Frontal cortex (tissue), 4 donors: ENCODE measurements at places on chromosomes 3 and 15. TPM values are rescaled to one million over a fixed set of nuclear protein-coding genes. Genes with fewer than 3 reads are reported as not detected.

The GHRL gene
- total RNA-seq: not detected

The ATP13A5 gene
- total RNA-seq: 0.41 TPM

The WDR49 gene
- 10.6 TPM for total RNA-seq

The CYP19A1 gene
- total RNA-seq: 1.2 TPM

The IREB2 gene
- 67.7 TPM for total RNA-seq

The CCDC14 gene
- total RNA-seq: 83.6 TPM

The TRIM59 gene
- total RNA-seq: 11.0 TPM

The C3orf70 gene
- 30.6 TPM for total RNA-seq

The KY gene
- total RNA-seq: 0.41 TPM

The CCR3 gene
- not detected for total RNA-seq

The SKIC8 gene
- total RNA-seq: 53.0 TPM

The CYP1A1 gene
- 0.41 TPM for total RNA-seq

The NUP210 gene
- 6.5 TPM for total RNA-seq

The ATP6V1A gene
- 257 TPM for total RNA-seq

The GLDN gene
- 2.0 TPM for total RNA-seq

The CLN6 gene
- total RNA-seq: 3.7 TPM

The CDCP1 gene
- 0.41 TPM for total RNA-seq

DNA sequence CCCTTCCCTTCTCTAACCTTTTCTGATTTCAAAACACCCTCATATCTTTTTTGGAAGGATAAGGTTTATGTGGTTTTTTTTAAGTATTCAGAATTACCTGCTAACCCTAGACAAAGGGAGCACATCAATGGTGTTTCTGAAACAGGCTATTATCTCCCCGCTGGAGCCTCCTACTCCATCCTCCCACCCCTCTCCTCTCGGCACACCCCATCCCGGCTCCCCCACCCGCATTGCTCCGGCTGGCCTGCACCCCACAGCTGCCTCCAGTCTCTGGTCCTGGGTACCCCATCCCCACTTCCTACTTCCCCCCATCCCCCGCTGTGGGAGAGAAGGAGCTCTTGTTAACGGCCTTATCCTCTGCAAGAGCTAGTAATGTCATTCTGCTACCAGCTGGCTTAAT is 59.2 kb downstream of the PDIA5 start:
- no peak for DNase-seq

DNA sequence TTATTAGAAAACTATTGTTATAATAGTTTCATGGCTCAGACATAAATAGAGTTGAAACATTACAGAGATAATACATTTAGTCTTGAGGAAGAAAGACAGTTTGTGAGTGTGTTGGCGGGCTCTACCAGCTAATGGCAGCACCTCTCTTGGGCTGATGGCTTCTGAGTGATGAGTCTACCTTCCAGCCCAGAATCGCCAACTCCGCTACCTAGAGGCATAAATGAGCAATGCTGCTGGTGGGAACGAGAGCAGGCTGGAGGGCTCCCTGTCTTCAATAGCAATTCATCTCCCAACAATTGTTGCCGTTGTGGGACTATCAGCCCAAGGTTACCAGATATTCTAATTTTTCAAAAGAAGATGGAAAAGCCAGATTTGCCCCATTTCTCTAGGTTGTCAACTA is 388.7 kb downstream of the FOXP1 start:
- no peak for DNase-seq

- DNase-seq: no peak
Observed at GRCh38 chr3:14920536-14920935, 26.8 kb upstream of the NR2C2 start.

DNA sequence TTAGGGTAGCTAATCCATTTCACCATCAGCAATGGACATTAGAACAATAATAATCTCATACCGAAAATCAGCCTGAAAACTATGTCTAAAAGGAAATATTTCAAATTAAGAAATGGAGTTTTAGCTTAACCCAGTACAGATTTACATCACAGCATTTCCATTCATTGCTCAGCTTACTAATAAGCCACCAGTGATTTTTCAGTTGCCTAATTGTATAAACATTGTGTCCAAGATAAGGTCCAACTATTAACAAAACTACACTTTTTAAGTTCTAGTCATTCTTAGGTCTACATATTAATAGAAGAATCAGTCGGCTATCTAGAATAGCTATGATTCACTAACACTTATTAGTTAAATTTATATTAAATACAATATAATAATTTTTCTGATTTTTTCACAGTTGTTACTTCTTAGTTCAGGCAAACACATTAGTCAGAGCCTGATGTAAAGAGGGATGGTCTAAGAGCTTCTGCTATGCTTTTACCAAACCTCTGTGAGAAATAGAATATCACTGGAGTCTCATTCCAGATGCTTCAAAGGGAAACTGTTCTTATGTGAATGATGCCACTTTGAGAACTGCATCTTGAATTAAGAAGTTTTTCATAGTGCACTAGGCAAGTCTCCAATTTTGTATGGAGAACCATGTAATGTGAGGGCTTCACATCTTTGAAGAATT is 74.1 kb downstream of the CMSS1 start:
- no peak for DNase-seq

GRCh38 chr3:141526709-141527108 is 39.9 kb downstream of the RASA2 start:
- no peak for DNase-seq

GRCh38 chr3:167973046-167973445 is 122.7 kb downstream of the GOLIM4 start:
- no peak for DNase-seq

GRCh38 chr3:132638706-132639105 is 20.9 kb downstream of the ACAD11 start:
- DNase-seq: no peak

DNA sequence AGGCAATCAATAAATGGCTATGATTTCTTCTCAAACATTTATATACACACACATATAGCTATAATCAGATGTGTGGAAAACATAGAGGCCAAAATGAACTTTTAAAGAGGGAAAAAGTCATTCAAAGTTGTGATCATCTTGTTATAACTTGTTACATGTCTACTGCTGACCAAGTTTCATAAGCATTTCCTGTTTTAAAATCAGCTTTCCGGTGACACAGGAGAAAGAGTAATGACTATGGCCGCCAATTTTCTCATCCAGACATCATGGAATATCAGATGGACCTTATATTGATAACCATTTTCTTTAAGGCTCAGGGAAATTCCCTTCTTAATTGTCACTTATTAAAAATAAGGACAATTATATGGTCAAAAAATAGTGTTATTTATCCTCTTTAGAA is 71.7 kb upstream of the AGTR1 start:
- DNase-seq: no peak

GRCh38 chr3:115156046-115156654 is 9.1 kb upstream of the ZBTB20 start:
- DNase-seq: no peak

- peak; percentile 25 for DNase-seq
Observed at GRCh38 chr15:42549032-42549491, 424 bp downstream of the HAUS2 start.

DNA sequence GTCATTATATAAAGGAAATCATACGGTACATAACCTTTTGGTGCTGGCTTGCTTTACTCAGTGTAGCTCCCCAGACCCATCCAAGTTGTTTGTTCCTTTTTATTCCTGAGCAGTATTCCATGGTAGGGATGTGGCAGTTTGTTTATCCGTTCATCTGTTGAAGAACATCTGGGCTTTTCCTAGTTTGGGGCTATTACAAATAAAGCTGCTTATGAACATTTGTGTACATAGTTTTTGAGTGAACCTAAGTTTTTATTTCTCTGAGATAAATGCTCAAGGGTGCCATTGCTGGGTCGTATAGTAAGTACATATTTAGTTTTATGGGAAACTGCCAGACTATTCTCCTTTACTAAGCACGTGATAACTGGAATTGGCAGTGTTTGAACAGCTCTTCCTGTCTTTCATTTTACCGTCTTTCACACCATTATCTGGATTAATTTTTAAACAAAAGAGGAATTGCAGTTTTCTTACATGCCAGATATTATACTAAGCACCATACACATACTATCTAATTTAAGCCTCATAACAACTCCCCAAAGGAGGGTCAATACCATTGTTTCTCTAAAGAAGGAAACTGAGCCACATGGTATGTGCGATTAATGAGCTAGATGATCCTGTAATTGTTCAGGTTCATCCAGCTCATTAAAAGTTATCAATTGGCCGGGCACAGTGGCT is 85.6 kb downstream of the PTPRG start:
- no peak for DNase-seq

GRCh38 chr3:195888311-195888761 is 20.0 kb downstream of the TNK2 start:
- no peak for DNase-seq

DNA sequence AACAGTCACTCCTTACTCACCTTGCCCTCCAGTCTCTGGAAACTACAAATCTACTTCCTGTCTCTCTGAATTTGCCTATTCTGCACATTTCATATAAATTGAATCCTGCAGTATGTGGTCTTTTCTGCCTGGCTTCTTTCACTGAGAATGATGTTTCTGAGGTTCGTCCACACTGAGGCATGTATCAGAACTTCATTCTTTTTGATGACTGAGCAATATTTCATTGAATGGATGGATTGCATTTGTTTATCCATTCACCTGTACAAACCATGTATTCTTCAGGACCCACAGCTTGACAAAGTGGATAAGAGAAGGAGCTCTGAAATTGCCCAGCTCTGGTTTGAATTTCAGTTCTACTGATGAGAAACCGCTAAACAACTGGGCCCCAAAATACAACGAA is 118.9 kb upstream of the ARRDC4 start:
- DNase-seq: no peak

GRCh38 chr15:95580121-95580520 is 750.4 kb upstream of the NR2F2 start:
- DNase-seq: no peak

- DNase-seq: no peak
Observed at GRCh38 chr3:196124608-196125007, 42.7 kb upstream of the TFRC start.

DNA sequence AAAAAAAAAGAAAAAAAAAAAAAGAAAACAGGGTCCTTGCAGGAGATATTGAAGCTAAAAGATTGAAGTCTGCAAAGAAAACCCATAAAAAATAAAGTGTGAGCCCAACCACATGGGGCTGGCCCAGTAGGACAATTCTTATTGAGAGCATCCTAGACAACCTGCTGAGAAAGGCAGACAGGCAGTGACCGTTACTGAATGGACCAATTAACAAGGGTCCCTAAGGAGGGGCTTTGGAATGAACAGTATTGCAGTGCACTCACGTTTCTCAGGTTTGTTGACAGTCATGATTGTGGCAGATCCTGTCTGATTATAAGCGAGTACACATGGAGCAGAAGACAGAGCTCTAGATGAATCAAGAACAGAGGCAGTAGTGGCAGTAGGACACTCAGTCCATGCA is 168.6 kb downstream of the LSAMP start:
- no peak for DNase-seq

GRCh38 chr3:177185035-177185574 is 12.2 kb downstream of the TBL1XR1 start:
- DNase-seq: no peak

DNA sequence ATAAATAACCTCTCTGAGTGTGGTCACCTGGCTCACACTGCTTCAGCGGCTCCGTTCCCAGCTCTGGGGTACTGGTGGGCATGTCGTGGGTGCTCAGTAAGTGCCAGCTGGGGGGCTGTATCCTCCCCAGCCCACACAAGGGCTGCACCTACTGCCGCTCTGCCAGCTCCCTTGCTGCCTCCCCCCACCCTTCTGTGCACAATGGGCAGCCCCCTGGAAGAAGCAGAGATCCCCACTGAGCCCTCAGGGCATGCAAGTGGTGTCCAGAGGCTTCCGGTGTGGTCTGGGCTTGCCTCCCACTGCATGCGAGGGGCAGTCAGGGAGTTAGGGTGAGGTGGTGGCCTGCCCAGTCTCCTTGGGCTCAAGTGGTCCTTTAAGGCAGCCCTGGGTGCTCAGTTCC is 58.3 kb upstream of the TRPM1 start:
- DNase-seq: no peak

DNA sequence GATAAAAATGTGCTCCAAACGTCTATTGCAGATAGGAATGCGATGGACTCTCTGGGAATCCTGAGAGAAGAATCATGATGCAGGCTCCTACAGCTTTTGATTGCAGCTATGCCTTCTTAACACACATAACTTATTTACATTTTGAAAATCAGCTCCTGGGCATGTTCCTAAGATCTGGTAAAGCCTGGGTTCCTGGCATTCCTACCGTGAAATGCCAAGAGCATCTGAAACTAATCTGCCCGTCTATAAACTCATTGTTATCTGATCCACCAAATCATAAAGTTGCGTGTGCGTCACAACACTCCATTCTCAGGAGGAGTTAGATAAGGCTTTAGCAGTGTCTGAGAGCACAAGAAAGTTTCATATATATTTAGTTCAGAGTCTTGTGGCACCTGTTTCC is 79.0 kb upstream of the VGLL3 start:
- no peak for DNase-seq

DNA sequence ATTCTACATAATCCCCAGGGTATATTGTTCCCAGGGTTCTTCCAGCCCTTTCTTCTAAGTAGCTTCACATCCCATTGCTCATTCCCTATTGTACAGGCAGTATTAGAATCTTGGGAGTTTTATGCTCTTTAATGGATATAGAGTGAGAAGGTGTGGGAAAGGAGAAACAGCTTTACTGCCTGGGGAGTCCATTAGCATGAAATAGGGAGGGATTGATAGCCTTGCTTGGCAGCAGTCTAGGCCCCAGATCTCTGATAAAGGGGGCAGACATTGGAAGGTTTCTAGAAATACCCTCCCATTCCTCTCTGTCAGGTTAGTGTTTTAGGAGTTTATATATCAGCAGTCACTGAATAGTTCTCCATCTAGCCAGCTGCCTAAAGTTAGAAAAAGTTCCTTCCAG is 334.3 kb downstream of the UNC13C start:
- no peak for DNase-seq

- DNase-seq: no peak
Observed at GRCh38 chr3:126053513-126053912, 30.4 kb downstream of the SLC41A3 start.

DNA sequence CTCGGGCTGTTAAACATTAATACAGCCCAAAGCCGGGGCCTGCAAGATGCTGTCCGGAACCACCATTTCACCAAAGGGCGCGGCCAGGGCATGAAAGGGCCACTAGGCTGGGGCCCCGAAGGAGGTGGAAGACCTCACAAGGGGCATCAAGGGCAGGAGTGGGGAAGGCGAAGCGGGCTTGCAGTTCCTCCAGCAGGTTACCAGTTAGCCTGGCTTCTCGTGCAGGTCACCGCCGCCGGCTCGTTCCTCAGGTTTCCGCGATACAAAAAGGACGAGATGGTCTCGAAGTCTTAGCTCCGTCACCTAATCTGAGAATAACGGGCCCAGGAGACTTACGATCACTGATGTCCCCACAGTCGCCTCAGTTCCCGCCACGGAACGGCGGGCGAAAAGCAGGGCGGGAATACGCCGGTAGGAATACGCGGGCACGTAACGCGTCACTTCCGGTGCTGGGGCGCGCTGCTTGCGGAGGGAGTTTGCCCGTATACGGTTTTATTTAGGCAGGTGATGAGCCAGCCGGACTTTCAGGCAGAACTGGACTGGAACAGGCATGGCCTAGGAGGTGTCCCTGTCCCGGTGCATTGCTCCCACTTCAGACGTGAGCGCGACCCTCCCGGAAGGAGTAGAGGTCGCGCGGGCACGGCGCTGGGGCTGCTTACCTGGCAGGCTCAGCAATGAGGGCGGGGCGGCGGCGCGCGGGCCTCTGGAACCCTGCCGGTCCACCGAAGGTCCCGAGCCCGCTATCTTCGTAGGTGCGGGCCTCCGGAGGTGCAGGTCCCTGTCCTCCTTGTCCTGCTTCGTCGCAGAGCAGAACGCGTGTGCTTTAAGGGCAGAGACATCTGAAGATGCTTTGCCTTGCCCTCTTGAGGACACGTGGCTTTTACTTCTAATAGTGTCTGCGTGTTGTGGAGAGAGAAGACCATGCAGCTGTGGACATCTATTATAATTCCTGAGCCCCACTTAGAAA is at the start of gene RFC4:
TSS of gene RFC4 (minus strand) at position 394 of the 967 bp plus-strand sequence. CDS start 1,769 bp downstream, outside the sequence.
- DNase-seq: peak; percentile 77
